ENCODE measurements at places on chromosomes 7 and 10. TPM values are rescaled to one million over a fixed set of nuclear protein-coding genes. Genes with fewer than 3 reads are reported as not detected.

DNA sequence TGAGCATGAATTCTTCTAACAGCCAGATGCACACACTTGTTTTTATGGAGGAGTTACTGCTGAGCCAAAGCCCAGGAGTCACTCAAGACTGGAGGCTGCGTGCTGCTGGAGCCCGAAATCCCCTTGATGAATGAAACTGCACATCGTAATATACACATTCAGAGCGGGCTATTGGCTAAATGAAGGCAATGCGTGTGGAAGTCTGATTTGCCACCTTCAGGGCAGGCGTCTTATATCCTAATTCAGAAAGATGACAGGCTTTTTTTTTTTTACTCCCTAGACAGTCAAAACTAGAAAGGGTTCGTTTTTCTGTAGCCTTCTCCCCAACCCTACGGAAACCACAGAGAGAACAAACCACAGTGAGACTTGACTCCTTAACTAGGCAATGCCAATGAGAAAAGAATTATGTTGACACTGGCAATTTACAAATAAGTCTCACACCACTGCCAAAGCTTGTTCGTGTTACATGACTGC, 227.2 kb upstream of the KLF14 start:
- DNase-seq, result no peak

- no peak for DNase-seq
Observed at GRCh38 chr7:84800846-84801245, 386.0 kb downstream of the SEMA3D start.

SHTN1 gene
- 32.3 TPM for total RNA-seq

EIF4EBP2 gene
- total RNA-seq, result 54.7 TPM

SFR1 gene
- total RNA-seq, result 11.6 TPM

GRCh38 chr10:97608991-97609561, 19.6 kb downstream of the C10orf62 start:
- DNase-seq, result no peak

Measured in Calu3 (cell line).